ENCODE measurements at places on chromosomes 16 and 17. TPM values are rescaled to one million over a fixed set of nuclear protein-coding genes. Genes with fewer than 3 reads are reported as not detected.

Gene SEZ6
- total RNA-seq, result 10.1 TPM

Gene ABCA9
- 0.14 TPM for total RNA-seq

Gene TNFRSF17
- total RNA-seq, result not detected

DNA sequence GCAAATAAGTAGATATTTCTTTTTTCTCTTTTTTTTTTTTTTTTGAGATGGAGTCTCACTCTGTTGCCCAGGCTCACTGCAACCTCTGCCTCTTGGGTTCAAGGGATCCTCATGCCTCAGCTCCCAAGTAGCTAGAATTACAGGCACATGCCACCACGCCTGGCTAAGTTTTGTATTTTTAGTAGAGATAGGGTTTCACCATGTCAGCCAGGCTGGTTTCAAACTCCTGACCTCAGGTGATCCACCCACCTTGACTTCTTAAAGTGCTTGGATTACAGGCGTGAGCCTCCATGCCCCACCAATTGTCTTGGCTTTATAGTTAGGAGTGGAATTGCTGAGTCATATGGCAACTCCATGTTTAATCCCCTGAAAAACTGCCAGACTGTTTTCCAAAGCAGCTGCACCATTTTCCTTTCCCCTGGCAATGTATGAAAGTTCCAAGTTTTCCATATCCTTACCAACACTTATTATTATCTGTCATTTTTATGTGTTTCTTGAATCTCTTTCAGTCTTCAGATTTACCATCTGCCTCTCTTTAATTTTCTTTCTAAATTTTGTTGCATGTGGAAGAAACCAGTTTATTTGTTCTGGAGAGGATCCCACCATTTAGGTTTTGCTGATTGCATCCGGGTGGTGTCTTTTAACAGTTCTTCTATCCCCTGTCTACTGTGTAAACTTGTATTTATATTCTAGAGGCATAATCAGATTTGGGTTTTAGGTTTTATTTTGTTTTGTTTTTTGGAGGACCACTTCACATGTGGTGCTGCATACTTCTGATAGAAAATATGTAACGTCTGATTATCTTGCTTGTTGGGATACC is 9.9 kb upstream of the CES3 start:
- DNase-seq, result no peak
- H3K27me3 ChIP-seq, result peaks cover 19% of the 10 kb centered on the region
- no peaks in the 10 kb centered on the region for H3K36me3 ChIP-seq
- H3K4me1 ChIP-seq, result peaks cover 4% of the 10 kb centered on the region
- H3K27ac ChIP-seq, result no peak overlapping the region
- no peak overlapping the region for H3K4me3 ChIP-seq

DNA sequence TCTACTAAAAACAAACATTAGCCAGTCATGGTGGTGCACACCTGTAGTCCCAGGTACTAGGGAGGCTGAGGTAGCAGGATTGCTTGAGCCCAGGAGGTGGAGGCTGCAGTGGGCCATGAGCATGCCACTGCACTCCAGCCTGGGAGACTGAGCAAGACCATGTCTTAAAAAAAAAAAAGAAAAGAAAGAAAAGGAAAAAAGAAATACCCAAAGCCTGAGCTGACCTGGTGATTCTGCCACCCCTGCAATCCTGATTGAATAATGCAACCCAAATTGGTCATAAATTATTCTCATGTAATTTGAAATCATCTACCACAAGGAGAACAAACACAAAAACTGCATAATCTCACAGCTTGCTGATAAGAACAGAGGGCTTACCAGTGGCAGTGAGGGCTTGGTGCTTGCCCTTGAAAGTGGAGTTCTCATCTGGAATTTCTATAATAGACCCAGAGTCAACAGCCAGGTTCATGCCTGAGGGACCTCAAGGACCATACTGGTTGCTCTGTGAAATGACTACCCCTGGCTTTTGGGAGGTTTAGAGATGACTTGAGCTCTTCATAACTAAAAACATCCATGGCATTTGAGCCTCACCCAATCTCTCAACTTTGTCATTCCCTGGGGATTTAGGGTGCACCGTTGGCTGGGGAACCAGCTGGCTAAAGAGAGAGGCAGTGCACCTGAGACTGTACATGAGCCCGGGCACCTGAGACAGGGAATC is 35.4 kb upstream of the TMC5 start:
- H3K27me3 ChIP-seq, result peaks cover 3% of the 10 kb centered on the region
- no peak for DNase-seq
- no peak overlapping the region for H3K27ac ChIP-seq
- H3K4me3 ChIP-seq, result no peak overlapping the region

DNA sequence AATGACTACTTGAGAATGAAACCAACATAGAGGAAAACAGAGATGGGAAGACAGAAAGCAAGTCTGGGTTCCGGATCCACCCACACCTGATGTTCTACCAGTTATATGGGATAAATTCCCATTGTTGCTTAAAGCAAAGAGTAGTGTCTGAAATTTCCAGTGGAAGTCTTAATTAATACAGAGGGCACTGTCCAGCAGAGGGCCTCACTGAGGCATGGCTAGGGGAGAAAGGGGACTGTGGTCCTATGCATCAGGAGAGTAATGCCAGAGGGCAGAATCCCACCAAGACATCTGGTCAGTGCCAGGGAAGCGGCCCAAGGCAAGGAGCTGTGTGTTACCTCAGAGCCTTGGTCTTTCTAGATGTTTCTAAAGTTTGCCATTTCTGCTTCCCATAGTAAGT is 7.5 kb upstream of the UMOD start:
- no peaks in the 10 kb centered on the region for H3K36me3 ChIP-seq
- peaks cover 2% of the 10 kb centered on the region for H3K4me1 ChIP-seq
- H3K27me3 ChIP-seq, result peaks cover 37% of the 10 kb centered on the region
- no peak overlapping the region for H3K27ac ChIP-seq

DNA sequence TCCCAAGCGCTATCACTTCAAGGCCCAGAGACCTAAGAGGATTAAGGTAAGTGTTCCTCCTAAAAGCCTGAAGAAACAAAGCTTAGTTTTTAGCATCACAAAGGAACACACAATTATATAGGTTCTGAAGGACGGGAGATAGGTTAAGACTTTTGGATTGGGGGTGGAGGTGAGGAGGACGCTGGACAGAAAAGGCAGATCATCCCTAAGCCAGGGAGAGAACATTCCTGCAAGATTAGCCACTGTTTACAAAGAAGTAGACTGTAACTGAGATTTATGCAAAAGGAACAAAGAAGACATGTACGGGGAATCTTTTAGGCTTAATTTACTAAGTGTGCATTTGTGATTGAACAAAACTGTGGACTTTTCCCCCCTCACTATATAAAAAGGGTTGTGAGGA is 184.1 kb upstream of the IRX5 start:
- no peaks in the 10 kb centered on the region for H3K36me3 ChIP-seq
- peaks cover 2% of the 10 kb centered on the region for H3K4me1 ChIP-seq
- DNase-seq, result no peak
- peaks cover 7% of the 10 kb centered on the region for H3K27me3 ChIP-seq

DNA sequence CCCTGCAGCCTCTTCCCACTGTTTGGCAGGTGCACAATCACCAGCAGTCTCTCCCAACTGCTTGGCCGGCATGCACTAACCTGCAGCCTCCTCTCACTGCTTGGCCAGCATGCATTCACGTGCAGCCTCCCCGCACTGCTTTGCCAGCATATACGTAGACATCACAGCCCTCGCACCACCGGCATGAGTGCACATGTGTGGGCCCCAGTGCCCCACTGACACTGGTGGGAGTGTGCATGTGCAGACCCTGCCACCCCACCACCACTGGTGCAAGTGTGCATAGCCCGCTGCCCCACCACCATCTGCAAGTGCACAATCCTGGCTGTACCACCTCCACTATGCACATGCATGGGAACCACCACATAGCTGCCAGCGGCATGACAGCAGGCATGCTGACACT is 127.5 kb upstream of the SOX9 start:
- H3K27me3 ChIP-seq, result peaks cover 7% of the 10 kb centered on the region
- H3K4me1 ChIP-seq, result peaks cover 6% of the 10 kb centered on the region
- no peak for DNase-seq
- H3K27ac ChIP-seq, result no peak overlapping the region

DNA sequence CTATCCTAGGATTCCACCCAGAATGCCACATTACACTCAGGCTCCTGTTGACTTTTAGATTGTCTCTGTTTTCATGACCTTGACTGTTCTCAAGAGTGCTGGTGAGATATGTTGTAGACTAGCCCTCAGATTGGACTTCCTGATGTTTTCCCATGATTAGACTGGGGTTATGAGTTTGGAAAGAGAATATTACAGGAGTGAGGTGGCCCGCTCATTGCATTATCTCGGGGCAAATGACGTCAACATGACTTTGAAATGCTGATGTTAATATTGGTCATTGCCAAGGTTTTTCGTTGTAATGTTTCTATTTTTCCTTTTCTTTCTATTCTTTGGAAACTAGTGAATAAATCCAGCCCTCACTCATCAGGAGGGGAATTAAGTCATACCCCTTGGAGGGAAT is 355.7 kb upstream of the MON1B start:
- no peaks in the 10 kb centered on the region for H3K36me3 ChIP-seq
- no peak overlapping the region for H3K4me3 ChIP-seq
- H3K27me3 ChIP-seq, result no peaks in the 10 kb centered on the region
- no peak for DNase-seq

- H3K4me3 ChIP-seq, result no peak overlapping the region
- no peaks in the 10 kb centered on the region for H3K36me3 ChIP-seq
- H3K27me3 ChIP-seq, result peaks cover 27% of the 10 kb centered on the region
- DNase-seq, result no peak
These were observed 24.4 kb downstream of the LAT start for GRCh38 chr16:29009050-29009837.

DNA sequence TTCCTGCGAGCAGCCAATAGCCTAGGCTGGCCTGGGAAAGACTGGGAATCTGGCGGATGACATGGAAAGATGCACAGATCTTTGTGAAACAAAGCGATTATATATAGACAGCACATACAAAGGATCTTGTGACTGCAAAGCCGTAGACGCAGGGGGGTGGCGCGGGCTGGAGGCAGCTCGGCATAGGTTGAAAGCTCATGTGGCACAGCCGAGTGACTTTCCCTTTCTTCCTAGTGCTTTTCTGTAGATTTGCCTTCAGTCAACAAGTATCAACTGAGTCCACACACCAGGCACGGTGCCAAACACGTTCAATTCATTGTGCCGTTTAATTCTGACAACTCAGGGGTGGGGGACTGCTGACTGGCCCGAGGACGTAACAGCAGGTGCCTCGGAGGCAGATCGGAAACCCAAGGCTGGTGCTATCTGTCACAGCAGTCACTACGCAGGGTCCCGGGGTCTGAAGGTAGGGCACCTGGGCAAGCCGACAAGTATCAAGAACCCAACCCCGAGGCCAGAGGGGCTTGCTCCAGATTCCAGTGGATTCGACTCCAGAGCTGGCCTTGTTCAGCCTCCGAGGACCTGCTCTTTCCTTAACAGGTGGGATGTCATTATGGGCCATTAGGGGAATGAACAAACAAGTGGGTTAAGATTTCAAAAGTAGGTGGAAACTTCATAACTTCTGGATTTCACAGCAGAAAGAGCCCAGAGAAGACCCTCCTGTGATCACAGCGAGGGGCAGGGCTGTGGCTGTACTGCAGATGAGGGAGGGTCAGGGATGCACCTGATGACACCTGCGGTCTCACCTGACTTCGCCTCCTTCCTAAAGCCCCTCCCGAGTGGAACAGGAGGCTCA is 5.9 kb downstream of the PAM16 start:
- H3K36me3 ChIP-seq, result peaks cover 8% of the 10 kb centered on the region
- peak overlapping the region; percentile 90 for H3K27ac ChIP-seq
- no peak for DNase-seq
- H3K27me3 ChIP-seq, result no peaks in the 10 kb centered on the region
- no peaks in the 10 kb centered on the region for H3K4me1 ChIP-seq

DNA sequence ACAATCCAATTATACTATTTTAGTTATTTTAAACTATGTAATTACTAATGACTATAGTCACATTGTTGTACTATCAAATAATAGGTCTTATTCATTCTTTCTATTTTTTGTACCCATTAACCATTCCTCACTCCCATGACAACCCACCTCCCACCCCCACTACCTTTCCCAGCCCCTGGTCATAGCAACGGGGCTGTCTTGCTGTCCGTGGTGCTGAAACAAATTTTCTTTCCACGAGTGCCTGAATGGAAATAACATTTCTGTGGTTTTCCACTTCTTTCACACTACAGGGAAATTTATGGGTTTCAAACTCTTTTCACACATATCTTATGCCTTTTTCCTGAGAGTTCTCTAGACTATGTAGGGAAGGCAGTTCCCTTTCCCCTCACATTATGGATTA is 326.6 kb downstream of the PHKB start:
- no peaks in the 10 kb centered on the region for H3K36me3 ChIP-seq
- no peak overlapping the region for H3K27ac ChIP-seq
- peak; percentile 25 for DNase-seq

GRCh38 chr17:8923762-8924161 is 41.7 kb downstream of the PIK3R5 start:
- H3K27ac ChIP-seq, result no peak overlapping the region
- no peak for DNase-seq
- H3K4me3 ChIP-seq, result no peak overlapping the region
- H3K36me3 ChIP-seq, result no peaks in the 10 kb centered on the region

GRCh38 chr16:88454523-88454947 is 1.5 kb downstream of the ZFPM1 start:
- peak overlapping the region; percentile 87 for H3K4me3 ChIP-seq
- H3K27ac ChIP-seq, result peak overlapping the region; percentile 90
- DNase-seq, result no peak
- H3K36me3 ChIP-seq, result no peaks in the 10 kb centered on the region
- H3K27me3 ChIP-seq, result peaks cover 6% of the 10 kb centered on the region

- H3K4me3 ChIP-seq, result no peak overlapping the region
- no peaks in the 10 kb centered on the region for H3K36me3 ChIP-seq
- H3K27me3 ChIP-seq, result peaks cover 24% of the 10 kb centered on the region
- H3K27ac ChIP-seq, result no peak overlapping the region
- DNase-seq, result no peak
These were observed 8.2 kb upstream of the CIAO3 start for GRCh38 chr16:749010-749409.

GRCh38 chr17:10192972-10193371 is 5.4 kb downstream of the GAS7 start:
- H3K27me3 ChIP-seq, result peaks cover 32% of the 10 kb centered on the region
- no peaks in the 10 kb centered on the region for H3K36me3 ChIP-seq
- peaks cover 7% of the 10 kb centered on the region for H3K4me1 ChIP-seq
- H3K4me3 ChIP-seq, result no peak overlapping the region
- DNase-seq, result no peak

Measured in progenitor cell of endocrine pancreas (in vitro differentiated cells).